CD4-positive, alpha-beta memory T cell (primary cell): ENCODE measurements at places on chromosomes 12 and 14.

GRCh38 chr12:49842519-49843352 is at the start of gene BCDIN3D:
BCDIN3D (minus strand) TSS chr12:49843106; CDS start chr12:49843087, 19 bp downstream.
- peak; percentile 90 for DNase-seq

GRCh38 chr14:54435500-54435981 is 5.6 kb downstream of the CNIH1 start:
- DNase-seq = no peak

DNA sequence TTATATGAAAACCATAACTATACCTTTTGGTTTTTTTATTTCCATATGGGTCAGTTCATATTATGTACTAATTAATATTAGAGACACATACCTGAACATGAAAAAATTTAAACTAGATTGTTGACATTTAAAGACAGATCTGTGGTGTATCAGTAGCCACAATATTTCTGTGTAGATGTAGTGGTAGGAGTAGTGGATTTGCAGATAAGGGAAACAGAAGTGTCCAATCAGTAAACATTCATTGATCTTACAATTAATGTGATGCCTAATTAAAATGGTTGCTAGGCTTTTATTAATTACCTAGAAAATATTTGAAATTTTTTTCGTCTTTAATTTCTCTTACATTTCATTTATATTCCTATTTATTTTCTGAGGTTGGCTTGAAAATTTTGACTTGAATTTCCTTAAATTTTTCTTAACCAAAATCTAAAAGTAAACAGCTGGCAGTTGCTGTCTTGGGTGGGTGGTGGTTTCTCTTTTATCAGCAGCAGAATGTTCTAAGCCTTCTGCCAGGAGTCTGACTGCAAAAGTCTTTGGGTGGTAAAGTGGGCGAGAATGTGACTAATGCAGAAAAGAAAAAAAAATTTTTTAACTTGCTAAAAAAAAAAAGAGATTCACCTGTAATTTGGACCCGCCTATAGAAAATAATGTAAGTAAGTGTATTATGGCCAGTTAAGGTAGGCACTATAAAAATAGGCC is 2.4 kb downstream of the FGFR1OP2 start:
- no peak for DNase-seq

GRCh38 chr14:59305836-59306555 is 117.5 kb downstream of the DAAM1 start:
- no peak for DNase-seq

DNA sequence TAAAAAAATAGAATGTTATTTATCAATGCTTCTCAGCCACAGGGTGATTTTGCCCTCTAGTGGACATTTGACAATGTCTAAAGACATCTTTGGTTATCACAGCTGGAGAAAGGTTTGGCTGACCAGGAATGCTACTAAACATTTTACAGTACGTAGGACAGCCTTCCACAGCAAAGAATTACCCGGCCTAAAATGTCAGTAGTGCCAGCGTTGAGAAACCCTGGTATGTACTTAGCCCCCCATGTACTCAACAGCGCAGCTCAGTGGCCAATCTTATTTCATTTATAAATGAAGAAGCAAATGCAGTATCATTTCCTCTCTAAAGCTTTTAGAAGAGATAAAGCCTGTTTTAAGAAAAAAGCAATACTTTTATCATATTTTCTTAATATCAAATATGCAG is 5.8 kb downstream of the MARK3 start:
- peak; percentile 45 for DNase-seq

- DNase-seq = no peak
These were observed 31.3 kb downstream of the MIA2 start for GRCh38 chr14:39265033-39265432.

- DNase-seq = no peak
These were observed 23.9 kb upstream of the C14orf180 start for GRCh38 chr14:104555430-104556255.

DNA sequence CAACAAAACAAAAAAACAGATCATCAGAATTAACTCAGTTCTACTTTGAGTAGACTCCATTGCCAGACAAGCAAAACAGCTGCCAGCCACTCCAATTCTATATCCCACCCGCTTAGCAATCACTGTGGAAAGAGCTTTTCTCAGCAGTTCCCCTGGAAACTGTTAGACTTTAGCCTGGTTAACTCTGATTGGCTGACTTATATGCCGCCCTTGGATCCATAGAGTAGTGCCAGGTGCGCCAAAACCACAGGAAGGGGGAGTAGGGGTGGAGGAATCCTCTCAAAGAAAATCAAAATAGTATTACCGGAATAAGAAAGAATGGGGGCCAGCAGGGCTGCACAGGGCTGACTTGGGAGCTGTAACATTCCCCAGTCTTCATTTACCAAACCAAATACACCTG is 5.4 kb upstream of the EML5 start:
- no peak for DNase-seq

DNA sequence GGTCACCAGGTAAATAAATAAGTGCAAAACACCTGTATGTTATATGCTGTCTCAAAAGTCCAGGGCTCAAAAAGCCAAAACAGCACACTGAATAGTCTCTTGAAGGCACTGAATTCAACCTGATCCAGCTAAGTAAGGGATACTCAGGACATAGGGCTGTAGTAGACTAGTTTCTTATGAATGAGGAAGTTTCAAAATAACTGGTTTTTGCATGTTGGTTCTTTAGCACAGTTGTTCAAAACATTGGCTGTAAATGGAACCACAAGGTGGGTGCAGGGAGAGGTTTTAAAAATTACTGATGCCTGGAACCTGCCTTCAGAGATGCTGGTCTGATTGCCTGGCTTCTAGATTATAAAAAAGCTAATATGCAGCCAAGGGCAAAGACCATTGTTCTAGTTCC is 34.1 kb downstream of the NDUFA12 start:
- no peak for DNase-seq

- peak; percentile 83 for DNase-seq
These were observed 11.5 kb downstream of the ZFP36L1 start for GRCh38 chr14:68781161-68782021.

GRCh38 chr12:42125388-42125767 is 19.3 kb downstream of the GXYLT1 start:
- no peak for DNase-seq

GRCh38 chr12:52681526-52682380 is 1.5 kb upstream of the KRT1 start:
- peak; percentile 13 for DNase-seq

DNA sequence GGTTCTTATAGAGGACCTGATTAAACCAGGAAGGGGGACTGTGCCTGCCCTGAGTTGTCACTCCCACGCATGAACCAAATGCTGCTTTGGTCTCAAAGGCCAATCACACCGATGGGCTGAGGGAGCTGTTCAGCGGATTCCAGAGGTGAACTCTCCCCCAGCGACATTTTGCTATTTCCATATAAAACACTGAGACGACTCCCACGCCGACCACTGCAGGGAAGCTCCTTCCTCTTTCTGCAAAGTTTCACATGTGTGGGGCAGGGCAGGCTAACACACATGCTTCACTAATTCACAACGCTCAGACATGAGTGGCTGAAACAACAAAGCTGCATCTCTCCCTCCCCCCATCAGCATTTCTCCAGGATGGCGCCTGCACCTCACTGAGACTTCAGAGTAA is 37.8 kb upstream of the TMEM132D start:
- no peak for DNase-seq

DNA sequence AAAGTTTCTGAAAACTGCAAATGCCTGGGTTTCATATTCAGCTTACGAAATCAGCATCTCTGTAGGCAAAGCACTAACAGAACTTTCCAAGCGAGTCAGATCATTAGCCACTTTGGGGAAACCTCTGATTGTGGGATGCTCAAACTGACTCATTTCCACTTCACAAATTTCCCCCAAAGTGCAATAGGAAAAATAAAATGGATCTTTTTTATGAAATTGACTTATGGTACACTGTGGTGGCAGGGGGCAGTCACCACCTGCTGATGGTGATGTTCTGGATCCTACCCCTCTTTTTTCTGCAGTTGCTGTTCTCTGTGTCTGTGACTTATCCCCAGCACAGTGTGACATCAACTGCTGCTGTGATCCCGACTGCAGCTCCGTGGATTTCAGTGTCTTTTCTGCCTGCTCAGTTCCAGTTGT is 5.6 kb downstream of the TCTN1 start:
- DNase-seq = no peak

- no peak for DNase-seq
These were observed 361.5 kb downstream of the EGLN3 start for GRCh38 chr14:33589334-33589733.

DNA sequence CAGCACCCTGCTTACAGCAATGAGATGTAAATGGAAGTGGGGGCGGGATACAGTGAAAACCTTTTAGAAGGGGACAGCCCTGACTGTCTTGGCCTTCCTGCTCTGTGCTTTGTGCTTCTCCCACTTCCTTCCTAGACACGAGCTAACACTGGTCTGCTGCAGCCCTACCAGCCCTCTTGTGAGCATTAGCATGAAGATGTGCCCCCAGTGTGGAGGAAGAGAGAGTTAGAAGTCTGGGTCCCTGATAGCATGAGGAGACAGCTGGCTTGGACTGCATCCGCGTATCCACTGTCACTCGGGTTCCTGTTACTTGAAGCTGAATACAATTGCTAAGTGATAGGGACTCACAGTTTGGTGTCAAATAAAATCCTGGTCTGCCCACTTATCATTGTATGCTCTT is 248.1 kb upstream of the SOX5 start:
- no peak for DNase-seq

DNA sequence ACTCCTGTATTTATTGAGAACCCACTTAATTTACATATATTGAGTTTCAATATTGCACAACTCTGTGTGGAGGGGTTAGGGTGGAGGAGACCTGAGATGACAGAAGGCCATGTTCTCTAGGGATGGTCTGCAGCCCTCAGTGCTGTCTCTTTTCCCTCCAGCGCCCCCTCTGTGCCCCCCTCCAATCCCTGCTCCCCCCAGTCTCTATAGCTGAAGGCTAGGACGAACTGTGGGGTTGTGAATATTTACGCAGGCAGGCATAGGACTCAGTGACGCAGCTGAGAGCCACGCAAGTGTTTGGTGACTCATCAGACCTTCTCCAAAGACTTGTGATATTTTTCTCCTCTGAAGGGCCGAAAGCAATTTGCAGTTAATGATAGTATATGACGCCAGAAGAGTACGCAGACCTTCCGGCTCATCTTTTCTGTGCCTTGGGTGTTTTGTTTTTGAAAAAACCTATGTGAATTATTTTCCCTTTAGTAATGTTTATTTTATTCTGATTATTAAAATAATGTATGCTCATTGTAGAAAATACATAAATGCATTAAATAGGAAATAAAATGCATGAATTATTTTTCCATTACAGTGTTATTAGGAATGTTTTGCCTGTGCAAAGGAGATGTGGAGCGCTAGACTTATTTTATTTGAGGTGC is 85.3 kb downstream of the SLC25A47 start:
- DNase-seq = no peak

- DNase-seq = no peak
These were observed 306.8 kb upstream of the LRFN5 start for GRCh38 chr14:41299924-41300323.

DNA sequence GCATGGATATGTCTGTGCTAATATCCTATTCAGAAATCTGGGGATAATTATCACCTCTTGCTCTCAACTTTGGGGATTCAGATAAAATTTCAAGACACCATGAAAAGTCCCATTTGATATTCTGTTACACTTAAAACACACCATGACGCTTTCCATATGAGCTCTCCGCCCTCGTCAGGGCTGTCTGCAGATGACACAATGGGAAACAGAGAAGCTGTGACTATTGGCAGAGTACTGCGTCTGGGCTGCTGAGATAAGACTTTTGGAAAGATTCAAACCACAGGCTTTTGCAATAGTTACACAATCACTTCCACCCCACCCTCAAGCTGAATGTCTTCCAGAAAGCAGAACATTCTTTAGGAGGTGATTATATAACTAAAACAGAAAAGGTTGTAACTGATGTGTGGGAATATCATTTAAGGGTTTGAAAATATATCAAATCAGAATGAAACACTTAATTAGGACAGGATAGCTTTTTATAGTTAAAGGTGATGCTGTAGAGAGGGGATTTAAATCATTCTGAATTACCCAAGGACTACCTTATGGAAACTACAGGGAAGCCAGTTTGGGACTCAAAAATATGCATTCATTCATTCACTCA is 75.3 kb upstream of the TMPO start:
- DNase-seq = no peak

DNA sequence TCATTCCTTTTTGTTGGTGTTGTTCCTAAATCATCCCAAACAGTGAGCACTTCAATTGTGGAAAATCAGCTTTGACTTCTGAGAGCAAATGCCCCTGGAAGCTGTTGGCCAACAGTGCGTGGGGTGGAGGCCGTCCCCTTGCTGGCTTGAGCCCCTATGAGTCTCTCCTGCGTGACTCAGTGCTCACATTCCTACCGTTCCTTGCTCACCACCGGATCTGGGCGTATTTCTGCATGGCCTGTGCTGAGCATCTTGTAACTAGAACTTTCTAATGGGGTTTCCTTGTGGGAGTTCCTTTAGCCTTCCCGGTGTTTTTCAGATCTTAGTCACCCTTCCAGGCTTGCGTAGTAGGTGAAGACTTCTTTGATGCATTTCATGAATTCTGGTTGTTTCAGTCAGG is 14.7 kb downstream of the SERPINA1 start:
- no peak for DNase-seq

GRCh38 chr14:94066089-94066676 is 14.8 kb downstream of the DDX24 start:
- no peak for DNase-seq

- no peak for DNase-seq
These were observed 367.2 kb upstream of the DDHD1 start for GRCh38 chr14:53520078-53520928.

DNA sequence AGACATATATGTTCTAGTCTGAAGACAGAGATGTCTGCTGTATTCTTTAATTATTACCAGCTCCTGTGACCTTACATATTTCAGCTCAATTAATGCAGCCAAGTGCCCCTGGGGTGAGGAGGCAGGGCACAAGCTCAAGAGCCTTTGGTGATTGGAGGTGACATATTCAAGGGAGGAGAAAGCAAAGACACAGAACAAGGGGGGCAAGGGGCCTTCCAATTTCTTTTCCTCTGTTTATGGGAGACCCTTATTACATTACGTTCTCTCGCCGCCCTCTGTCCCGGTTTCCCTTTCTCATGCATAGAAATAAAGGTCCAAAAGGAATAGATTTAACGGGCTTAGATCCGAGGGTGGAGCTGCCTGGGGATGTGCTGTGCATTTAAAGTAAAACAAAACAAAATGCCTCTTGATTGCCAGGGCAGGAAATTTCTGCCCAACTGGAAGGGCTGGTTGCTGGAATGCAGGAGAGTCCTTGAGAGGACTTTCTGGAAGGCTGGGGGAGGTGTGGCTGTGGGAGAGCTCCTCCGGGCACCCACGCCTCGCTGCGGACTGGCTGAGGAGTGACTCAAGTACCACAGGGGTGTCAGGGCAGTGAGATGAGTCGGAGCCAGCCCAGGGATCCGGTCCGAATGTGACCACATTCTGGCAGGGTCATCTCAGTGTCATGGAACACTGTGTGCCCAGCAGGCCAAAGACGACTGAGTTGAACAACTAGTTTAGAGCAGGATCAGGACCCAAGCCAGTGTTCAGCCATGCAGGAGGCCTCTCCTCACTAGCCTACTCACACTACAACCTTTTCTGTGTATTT is 32.1 kb upstream of the GSG1 start:
- DNase-seq = no peak

- no peak for DNase-seq
These were observed 39.6 kb upstream of the ITPR2 start for GRCh38 chr12:26872625-26873024.

GRCh38 chr14:104223101-104224041 is 85.0 kb downstream of the KIF26A start:
- DNase-seq = no peak

- DNase-seq = peak; percentile 33
These were observed 115.5 kb downstream of the SLC2A13 start for GRCh38 chr12:39990122-39991101.
